ENCODE measurements at places on chromosomes 11 and 22. TPM values are rescaled to one million over a fixed set of nuclear protein-coding genes. Genes with fewer than 3 reads are reported as not detected.

The KDM4D gene
- polyA plus RNA-seq: 0.56 TPM

DNA sequence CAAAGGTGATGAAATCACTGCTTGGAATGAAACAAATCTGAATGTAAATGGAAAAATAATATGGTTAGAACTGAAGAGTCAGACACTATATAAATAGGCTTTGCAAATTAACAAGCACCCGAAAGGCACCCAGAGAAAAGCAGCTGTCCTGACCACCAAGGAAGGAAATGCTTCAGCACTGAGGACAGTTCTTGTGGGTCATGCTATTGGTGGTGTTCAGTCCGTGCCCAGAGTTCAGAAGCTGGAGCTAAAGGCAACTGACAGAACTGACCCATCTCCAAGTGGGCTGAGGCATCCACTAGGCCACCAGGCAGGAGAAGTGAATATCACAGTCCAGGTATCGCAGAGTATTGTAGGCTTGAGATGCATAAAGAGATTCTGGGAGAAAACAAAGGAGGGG, 208.9 kb downstream of the OPCML start:
- DNase-seq: no peak

The ZNF214 gene
- 0.70 TPM for polyA plus RNA-seq

- DNase-seq: no peak
These were observed 114.5 kb upstream of the SYT13 start for GRCh38 chr11:45400591-45400990.

The SLC22A8 gene
- polyA plus RNA-seq: not detected

Data from A549 (cell line).